ENCODE measurements at places on chromosomes 11 and 22.

DNA sequence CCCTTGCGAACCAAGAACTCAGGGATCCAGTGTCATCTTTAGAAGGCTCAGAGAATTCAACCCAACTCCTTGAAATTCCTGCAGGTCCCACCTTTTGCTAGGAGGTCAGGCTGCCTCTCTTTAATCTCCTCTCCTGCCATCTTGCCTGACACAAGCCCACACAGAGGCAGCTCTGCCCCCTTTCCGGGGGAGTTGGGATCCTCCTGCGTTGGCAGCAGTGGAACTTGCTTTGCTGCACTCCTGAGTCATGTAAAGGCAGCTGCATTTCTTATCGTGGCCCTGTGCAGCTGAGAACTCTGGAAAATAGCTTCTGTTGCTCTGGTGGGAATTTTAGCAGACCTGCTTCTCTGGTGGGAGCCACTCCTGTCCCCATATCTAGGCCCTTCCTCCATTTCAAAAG lies 142.3 kb upstream of the TBCEL start:
- DNase-seq, result no peak

DNA sequence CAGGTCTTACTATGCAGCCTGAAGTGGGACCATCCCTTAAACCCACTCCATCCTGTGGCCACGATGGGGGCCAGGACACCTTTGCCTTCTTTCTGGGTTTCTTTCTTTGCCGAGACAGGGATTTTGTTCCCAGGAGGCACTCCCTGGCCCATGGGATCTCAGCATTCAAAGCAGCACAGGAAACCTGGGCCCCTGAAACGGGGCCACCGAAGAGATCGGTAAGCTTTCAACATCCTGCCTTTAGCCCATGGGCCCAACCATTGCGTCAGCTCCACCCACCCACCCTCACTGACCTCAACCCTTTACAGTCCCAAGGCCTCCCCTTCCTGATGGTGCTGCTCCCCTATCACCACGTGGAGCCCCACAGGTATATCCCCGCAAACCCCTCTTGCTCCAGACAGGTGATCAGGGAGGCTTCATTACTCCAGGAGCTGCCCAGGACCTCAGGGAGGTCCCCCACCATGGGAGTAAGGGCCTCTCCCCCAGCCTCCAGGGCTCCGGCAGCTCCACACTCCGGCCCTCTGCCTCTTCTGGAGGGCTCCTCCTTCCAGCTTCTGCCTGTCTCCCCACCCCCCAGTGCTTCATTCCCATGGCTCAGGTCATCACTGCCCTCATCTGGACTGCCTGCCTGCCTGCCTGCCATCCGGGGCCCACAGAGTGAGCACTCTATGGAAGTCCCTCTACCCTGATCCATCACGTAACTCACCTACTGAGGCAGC lies 42.0 kb upstream of the TUB start:
- DNase-seq, result no peak

GRCh38 chr11:92917927-92918326 lies 51.5 kb upstream of the MTNR1B start:
- DNase-seq, result no peak

- DNase-seq, result no peak
Observed at GRCh38 chr11:32820497-32820896, 9.2 kb upstream of the PRRG4 start.

- no peak for DNase-seq
Observed at GRCh38 chr11:28903716-28904115, 795.5 kb downstream of the METTL15 start.

- peak; percentile 37 for DNase-seq
Observed at GRCh38 chr22:46653596-46653995, 33.4 kb downstream of the GRAMD4 start.

DNA sequence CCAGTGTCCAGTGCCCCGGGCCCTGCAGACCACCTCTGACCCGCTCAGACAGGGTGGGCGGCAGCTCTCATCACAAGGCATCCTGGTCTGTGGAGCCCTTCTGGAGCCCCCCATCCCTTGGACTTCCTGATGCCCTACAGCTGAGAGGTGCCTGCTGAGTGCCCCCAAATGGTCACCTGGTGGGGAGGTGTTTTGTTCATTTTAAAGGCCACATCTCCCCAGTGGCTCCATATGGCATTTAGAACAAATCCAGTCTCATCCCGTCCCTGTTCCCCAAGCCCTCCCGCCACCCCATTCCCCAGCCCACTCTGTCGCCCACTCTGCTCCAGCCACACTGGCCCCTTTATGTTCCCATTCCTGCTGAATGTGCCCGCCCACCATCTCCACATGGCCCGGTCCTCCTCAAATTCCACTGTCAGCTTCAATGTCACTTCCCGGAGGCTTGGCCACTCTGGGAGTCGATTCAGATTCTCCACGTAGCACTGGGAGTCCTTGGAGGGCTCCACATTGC lies 32.8 kb downstream of the OSBPL5 start:
- no peak for DNase-seq

Data from NB4 (cell line).